Right ventricle myocardium superior (tissue), 1 donor: ENCODE measurements at places on chromosomes 6 and 20.

DNA sequence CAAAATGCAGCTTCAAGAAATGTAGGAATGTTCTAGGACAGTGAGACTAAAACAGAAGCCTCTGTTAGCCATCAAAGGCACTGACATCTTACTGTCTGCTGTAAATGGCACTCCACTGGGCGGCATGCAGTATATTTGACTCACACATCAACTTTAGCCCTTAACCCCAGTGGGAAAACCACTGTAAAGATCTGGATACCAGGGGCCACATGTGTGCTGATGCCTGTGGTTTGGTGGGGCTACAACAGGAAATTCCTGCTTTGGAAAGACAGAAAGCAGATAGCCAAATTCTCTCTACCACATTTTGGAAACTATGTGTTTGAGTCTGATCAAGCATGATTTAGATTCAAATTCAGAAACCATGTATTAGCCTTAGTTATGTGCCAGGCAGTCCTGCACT, 4.3 kb downstream of the PFDN4 start:
- no peak for DNase-seq

DNA sequence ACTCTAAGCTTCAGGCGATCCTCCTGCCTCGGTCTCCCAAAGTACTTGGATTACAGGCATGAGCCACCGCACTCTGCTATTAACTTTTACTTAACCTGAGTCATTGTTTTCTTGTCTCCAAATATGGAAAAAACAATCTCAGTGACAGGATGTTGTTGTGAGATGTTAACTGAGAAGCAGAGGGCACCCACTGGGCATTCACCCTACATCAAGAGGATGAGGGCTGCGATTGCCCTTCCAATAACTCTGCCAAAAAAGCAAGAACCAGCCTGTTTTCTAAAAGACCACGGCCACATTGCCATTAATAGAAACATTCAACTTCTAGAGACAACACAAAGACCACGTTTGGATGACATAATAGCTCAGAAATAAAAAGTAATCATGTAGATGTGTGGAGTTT, 107.6 kb upstream of the SGK1 start:
- DNase-seq: no peak

GRCh38 chr6:104623052-104623690, 236.5 kb downstream of the HACE1 start:
- no peak for DNase-seq

DNA sequence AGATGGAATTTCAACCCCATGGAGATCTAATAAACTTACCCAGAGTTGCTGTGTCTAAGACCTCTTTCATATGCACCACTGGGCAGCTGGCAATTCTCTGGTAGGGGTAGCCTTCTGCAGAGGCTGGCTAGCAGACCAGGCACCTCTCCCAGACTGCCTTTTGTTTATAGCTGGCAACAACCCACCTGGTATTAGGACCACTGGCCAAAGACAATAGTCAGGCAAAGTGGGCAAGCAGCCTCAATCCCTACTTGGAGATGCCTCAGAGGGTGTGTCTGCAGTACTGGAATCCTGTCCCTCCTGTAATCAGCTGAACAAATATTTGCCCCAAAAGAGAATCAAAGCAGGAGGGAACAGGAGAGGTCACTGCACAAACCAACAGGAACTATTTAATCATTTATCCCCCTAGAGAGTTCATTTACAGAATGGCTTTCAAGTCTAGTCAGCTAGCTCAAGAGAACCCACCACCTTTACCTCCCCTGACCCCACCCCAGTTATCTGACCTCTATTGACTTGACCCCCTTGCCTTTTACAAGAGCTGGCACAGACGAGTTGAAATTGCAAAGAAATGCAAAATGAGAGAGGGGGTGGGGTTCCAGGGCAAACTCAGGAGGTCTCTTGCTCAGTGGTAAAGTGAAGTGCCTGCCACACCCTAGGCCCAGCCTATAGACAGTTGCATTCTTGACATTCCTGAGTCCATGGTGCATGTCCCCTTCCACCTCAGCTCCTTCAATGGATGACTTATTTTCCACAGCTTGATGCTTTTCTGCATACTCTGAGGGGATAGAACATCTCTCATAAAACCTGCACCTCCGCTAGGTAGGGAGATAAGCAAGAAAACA, 2.8 kb downstream of the BCL2L1 start:
- DNase-seq: no peak

DNA sequence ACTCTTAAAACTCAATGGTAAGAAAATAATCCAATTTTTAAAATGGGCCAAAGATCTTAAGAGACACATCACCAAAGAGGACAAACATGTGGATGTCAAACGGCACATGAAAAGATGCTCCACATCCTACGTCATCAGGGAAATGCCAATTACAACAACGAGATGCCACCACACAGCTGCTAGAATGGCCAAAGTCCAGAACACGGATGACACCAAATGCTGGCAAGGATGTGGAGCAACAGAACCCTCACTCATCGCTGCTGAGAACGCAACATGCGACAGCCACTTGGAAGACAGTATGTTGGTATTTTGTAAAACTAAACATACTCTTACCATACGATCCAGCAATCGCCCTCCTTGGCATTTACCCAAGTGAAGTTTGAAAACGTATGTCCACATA, 132.8 kb upstream of the CDH4 start:
- DNase-seq: no peak

DNA sequence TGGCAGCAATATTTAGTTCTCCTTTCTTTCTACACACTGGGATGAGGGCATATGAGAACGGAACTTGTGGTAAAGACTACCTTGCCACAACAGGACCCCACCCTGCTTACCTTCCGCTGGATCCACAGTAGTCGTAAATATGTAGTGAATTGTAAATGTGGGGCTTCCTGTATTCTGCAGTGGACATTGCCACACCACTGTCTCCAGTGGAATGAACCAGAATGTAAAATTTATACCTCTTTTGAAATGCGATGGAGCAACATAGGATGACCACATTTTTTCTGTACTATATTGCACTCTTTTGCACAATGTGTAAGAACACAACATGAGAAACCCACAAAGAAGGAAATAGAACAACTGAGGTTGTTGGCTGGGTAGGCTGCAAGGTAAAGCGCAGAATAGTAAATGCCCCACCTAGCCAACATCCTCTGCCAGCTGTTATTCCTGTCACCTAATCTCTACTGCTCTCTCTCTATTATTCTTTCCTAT, 16.1 kb upstream of the RIPOR2 start:
- DNase-seq: no peak

- DNase-seq: no peak
These were observed 87.7 kb downstream of the TSHZ2 start for GRCh38 chr20:53059848-53060247.

DNA sequence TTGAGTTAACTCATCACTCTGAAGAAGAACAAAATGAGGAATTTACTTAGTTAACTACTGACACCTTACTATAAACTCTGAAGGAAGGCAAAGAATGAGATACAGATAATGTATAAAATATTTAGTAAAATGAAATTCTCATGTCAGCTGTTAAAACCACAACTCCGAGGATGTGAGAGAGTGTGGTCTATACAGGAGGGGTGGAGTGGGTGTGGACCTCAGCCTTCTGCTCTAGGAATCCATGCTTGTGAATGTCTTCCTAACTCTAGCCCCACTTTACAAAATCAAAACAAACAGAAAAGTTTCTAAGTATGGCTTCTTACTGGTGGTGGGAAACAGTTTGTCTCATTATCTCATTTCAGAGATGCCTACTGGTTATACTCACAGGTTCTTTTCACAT, 14.2 kb downstream of the PPP1R14C start:
- DNase-seq: no peak

DNA sequence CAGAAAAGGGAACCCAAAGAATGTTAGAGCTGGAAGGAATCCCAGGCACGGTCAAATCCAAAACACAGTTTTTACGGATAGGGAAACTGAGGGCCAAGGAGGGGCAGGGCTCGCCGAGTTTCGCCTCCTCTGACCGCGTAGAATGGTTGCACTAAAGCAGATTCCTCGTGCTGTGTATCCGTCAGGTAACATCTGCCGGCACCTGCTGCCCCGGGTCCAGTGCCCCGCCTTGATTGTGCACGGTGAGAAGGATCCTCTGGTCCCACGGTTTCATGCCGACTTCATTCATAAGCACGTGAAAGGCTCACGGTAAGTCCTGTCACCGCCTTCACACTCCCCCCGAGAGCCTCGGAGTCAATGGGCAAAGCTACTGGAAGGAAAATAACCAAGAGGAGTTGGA, 17.1 kb downstream of the TUBB2A start:
- DNase-seq: no peak

- DNase-seq: no peak
These were observed 81.9 kb downstream of the ANKS1A start for GRCh38 chr6:34970957-34971356.

DNA sequence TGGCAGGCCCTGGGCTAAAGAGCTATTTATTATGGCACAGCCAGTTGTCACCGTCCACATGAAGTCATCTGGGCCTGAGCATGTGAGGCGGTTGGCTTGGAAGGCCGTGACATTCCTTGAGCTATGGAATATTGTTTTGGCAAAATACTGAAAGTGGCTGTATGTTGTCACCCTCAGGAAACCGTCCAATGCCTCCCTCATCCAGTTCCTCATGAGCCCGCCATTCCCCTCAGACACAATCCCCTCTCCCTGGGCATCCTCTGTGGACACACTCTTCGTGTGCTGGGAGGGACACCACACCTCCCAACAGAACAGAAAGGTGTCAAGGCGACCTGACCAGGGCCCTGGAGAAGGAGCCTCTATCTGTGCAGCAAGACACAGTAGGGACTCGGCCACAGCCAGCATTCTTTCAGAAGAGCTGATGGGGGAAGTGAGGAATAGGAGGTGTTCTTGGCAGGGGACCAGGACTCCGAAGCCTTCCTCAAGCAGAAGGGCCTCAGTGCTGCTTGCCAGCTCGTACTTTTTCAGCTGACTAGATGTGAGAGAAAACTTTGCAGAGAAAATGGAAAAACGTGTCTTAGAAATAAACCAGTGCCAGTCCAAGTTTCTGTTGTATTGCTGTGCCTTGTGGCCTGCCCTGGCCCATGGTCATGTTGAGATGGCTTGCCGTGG, 120.5 kb downstream of the SOD2 start:
- no peak for DNase-seq
